ENCODE measurements at places on chromosomes 3 and 15.

- no peak for DNase-seq
Measured at GRCh38 chr3:37991109-37991508, 523 bp downstream of the VILL start.

DNA sequence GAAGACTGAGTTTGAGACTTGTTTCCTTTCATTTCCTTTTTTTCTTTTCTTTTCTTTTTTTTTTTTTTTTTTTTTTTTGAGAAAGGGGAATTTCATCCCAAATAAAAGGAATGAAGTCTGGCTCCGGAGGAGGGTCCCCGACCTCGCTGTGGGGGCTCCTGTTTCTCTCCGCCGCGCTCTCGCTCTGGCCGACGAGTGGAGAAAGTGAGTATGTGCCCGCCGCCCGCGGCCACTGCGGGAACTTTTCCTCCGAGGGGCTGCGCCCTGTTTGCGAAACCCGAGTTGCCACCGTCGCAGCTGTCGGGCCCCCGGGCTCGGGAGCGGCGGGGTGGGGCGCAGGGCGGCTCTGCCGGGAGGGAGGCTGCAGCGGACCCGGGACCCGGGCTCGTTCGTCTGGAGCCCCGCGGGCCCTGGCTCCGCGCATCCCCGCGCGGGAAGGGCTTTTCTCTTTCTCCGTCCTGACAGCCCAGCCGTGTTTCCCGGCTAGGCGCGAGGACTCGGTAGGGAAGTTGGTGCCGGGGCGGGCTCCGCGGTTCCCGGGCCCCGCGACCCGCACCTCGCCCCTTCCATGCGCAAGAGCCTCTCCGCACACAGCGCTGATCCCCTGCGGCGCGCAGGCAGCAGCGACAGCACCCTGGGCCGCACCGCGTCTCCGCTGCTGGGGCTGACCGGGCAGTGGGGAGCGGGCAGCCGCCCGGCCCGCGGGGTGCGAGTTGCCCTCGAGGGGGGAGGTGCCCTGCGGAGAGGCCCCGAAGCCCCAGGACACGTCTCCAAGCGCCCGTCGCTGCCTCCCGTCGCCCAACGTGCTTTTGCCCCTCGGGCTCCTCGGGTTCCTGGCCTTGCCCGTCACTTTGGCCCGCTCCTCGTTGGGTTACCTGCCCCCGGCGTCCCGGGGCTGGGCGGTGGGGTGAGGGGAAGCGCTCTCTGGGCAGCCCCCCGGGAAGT, 1.4 kb downstream of the IGF1R start:
- DNase-seq, result no peak

GRCh38 chr15:60781211-60781713, 302.3 kb upstream of the ICE2 start:
- DNase-seq, result no peak

DNA sequence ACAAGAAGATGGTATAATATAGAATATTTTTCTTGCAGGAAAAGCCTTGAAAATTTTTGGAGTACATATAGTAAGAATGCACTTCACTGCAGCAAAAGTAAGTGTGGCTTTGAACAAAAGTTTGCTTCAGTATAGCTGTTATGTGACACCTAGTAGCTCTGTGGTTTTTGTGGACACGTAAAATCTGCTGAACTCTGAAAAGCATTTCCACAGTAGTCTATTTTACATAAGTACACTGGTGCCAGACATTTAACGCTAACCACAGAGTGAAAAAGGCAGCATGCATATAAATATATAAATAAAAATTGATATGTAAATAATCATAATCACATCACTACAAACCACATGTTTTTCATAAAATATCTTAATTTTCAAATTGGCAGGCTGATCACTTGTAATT, 39.8 kb downstream of the CGGBP1 start:
- no peak for DNase-seq

- DNase-seq, result no peak
Measured at GRCh38 chr3:60919296-60919695, 332.0 kb downstream of the FHIT start.

GRCh38 chr3:42633544-42633943, 20.0 kb upstream of the ZBTB47 start:
- no peak for DNase-seq

GRCh38 chr3:147797095-147797494, 387.9 kb downstream of the ZIC1 start:
- no peak for DNase-seq

GRCh38 chr15:88204584-88204983, 52.0 kb downstream of the NTRK3 start:
- DNase-seq, result no peak

- DNase-seq, result no peak
Measured at GRCh38 chr3:149686996-149687395, 29.2 kb upstream of the WWTR1 start.

DNA sequence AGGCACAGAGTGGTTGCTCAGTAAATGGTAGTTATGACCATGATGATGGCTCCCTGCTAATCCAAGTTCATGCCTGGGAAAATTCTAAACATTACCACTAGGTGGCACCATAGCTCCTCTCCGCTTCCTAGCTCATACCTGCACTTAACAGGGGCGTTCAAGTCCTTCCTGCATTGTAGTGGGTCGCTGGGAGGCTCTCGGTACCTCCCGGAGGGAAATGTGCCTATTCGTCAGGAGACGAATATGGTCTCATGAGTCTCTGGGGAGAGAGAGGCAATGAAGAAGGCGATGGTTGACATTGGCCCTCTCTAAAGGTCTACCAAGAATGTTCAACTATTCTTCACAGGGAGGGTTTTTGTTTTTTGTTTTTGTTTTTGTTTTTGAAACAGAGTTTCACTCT, 10.9 kb downstream of the MESP1 start:
- peak; percentile 58 for DNase-seq

DNA sequence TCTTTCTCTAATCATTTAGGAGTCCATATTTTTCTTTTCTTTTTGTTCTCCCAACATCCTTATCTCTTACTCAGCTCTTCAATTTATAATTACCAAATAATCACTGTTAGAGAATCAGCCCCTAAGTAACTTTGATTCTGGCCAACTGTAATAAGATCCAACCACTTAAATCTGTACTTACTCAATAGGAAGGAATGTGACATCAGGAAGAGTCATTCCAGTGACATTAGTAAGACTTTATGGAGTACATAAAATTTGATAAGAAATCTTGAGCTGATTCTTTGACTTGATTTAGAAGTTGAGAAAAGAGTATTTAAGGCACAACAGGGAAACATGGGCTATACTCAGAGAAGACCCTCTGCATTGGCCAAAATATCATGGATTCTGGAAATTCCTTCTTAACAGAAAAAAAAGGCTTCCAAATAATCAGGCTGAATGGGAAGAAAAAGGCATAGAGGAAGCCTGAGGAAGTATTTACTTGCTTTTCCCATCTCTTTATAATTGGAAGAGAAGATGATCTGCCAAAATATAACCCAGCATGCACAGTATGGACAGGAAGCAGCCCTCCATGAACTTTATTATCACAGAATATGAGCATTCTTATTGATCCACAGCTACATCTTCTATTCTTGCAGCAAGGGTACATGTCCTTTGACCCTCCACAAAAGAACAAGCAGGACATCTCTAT, 289.7 kb upstream of the TPRG1 start:
- DNase-seq, result no peak

GRCh38 chr3:147361454-147362420, 44.6 kb downstream of the ZIC4 start:
- no peak for DNase-seq

DNA sequence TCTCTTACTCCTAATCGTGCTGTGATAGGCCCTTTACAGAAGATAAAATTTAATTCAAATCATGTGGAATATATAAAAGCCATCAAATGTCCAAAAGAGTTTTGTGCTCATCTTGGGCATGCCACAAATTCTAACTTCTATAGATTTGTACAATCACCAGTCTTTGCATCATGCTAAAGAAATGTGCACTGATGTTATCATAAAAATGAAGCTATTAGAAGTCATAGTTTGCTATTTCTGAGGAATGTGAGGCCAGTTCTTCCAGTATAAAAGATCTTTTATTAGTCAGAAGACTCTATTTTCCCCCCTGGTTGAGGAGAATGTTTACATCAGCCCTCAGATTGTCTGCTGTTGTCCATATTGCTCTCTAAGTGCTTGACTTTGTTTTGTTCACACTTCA, 2.1 kb upstream of the ANXA2 start:
- no peak for DNase-seq

DNA sequence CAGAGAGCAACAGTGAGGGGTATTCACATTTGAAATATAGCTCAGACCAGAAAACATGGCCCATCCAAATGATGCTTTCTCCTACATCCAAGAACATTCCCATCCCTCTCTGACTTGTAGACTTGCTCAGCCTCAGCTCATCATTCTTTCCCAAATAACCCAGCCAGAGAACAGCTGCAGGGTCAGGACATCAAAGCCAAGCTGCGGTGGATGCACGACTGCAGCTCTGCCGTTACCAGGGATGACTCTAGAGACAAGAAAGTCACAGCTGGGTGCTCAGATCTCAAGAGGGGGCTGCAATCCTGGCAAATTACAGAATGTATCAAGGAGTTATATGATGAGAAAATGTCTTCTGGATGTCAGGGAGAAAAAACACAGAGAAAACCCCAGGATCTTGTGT, 944.3 kb downstream of the NTRK3 start:
- DNase-seq, result no peak

DNA sequence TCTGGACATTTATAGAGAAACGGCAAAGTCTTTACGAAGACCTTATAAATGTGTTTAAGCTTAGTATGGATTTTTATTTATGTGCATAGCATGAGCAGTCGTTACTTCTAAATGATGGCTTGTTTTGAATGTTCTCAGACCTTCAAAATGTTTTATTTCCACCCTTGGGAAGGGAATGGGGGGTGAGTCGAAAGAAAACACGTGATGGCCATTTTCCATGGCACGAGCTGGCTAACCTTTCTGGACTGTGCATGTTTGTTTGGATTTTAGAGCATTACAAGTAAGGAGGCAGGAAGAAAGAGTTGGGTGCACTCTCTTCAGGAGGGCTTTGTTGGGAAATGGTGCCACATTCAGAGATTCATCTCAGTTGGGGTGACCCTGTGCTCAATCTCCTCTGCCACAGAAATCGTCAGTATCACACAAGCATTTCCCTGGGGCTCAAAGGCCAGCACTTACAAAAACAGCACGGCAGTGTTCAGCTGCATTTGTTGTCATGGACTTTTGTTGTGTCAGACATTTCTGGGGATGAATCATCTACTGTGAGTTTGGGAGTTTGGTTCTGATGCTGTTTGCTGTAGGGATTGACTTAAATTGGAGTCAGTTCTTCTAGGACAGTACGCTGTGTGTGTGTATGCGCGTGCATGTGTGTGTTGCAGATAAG, 52.3 kb upstream of the ADAMTS9 start:
- DNase-seq, result no peak

DNA sequence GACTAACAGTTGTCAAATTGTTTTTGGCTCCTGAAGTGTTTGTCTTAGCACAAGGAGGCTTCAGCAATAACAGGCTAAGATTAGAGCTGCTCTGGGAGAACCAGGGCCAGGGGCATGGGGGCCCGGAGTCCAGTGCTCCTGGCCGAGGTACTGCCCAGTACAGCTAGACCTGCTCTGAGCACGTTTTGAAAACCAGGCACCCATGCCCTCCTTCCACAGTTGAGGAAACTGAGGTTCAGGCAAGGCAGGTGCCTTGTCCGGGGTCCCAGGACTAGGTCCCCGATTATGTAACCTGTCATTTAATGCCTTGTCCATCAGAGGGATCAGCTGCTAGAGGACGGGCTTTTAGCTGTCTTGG, 19.2 kb downstream of the KBTBD13 start:
- no peak for DNase-seq

- DNase-seq, result no peak
Measured at GRCh38 chr15:45645026-45645980, 10.5 kb downstream of the SQOR start.

DNA sequence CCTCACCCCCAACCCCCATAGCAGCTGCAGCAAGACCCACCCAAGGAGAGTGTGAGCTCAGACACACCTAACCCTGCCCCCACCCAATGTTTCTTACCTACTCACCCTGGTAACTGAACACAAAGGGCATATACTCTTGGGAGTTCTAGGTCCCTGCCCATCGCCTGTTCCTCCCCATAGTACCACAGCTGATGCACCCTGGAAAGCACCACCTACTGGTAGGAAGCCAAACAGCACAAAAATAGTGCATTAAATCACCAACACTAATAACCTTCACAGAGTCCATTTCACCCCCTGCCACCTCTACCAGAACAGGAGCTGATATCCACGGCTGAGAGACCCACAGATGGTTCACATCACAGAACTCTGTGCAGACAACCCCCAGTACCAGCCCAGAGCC, 245.2 kb downstream of the EFHB start:
- DNase-seq, result no peak

GRCh38 chr15:40255033-40255432, 16.2 kb downstream of the PAK6 start:
- no peak for DNase-seq

DNA sequence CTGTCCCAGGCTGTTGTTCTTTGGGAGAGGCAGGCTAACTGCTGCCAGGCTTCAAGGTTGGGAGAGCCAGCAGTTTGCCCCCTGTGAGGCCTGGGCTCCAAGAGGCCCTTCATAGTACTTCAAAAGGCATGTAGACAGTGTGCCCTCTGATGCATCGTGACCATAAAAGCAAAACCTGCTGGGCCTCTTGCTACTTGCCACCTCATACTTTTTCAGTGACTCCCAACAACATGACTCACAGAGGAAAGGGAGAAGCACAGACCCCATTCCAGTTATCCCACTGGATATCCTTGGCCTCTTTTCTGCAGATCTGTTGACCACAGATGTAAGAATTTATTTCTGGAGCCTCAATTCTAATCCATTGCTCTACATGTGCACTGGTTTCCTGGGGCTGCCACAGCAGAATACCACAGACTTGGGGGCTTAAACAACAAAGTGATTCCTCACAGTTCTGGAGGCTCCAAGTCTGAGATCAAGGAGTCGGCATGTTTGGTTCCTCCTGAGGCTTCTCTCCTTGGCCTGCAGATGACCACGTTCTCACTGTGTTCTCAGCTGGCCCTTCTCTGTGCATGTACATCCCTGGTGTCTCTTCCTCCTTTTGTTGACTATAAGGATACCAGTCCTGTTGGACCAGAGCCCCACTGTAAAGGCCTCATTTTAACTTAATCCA, 8.9 kb upstream of the NSMCE3 start:
- DNase-seq, result no peak

DNA sequence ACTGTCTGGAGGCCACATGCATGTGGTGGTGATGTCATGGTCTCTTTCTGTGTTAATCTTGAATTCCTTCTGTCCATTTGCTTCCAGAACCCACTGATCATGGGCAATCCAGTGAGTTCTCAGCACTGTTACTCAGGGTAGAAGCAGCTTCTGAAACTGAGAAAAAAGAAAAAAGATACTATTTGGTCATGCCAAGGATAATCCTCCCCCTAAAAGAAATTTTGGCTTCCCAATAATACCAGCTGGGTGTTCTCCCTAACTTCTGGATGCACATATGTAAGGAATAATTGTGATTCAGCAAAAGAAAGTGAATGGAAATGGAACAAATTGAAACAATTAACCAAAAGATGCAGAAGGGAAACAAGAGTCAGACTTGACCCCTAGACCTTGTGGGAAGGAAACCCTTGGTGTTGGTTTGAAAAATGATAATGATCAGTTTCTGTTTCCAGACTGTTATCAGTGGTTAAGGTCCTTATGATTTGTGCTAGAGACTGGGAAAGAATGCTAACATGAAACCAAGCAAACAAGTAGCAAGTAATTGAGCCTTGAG, 92.3 kb downstream of the RBMS3 start:
- no peak for DNase-seq

- DNase-seq, result no peak
Measured at GRCh38 chr15:43519196-43519595, 1.8 kb downstream of the MAP1A start.

- no peak for DNase-seq
Measured at GRCh38 chr15:65214010-65214409, 2.7 kb upstream of the CILP start.
